ENCODE measurements at places on chromosomes 2 and 18.

GRCh38 chr18:6280211-6280743 lies 134.4 kb downstream of the L3MBTL4 start:
- no peak for DNase-seq

DNA sequence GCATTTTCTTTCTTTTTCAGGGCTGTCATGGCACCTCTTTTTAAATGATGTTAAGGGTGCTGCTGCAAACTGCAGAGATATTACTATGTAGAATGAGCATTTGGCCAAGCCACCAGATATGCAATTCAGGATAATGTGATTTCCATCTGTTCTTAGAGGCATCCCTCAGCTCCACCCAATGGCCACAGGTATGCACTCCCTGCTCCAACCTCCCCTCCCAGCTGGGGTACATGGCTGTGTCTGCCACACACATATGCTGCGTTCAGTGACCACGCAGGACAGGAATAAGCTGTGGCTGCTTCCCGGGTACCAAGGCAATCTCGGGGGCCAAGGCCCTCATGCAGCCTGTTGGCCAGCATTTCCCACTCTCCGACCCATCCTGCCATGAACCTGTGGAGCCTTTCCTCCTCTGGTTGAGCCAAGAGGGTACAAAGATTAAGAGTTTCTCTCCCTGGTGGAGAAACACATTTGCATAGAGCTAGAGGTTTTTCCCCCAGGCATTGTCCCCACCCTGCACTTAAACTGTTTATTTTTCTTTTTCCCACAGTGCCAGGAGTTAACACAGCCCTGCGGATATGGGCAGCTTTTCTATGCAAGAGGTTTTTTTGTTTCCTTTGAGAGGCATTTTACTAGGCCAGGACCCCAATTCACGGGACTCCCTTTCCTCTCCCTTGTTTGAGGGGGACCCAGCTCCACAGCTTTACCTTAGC lies 147.0 kb downstream of the GCA start:
- DNase-seq, result no peak

DNA sequence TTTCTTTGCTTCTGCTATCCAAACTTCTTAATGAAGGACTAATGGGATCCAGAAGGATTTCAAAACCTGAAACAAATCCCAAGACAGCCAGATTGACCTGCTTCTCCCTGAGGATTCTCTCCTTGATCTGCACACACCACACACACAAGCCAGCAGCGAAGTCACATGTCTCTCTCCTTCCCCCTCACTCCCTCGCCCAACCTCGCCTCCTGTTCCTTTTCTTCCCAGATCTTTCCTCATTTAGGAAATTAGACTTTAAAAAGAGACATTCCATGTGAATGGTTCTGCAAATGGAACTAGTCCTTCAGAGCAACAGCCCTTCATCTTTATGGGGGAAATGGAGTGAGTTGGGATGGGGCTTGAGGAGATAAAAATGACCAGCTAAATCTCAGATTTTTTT lies 639.1 kb upstream of the SETBP1 start:
- no peak for DNase-seq

GRCh38 chr2:20299113-20299512 lies 51.5 kb downstream of the PUM2 start:
- no peak for DNase-seq

GRCh38 chr2:219099329-219099728 lies 38.6 kb upstream of the IHH start:
- DNase-seq, result no peak

GRCh38 chr2:143321994-143322393 lies 192.8 kb downstream of the ARHGAP15 start:
- DNase-seq, result no peak

- no peak for DNase-seq
These were observed 127.8 kb downstream of the MEP1B start for GRCh38 chr18:32317651-32318050.

DNA sequence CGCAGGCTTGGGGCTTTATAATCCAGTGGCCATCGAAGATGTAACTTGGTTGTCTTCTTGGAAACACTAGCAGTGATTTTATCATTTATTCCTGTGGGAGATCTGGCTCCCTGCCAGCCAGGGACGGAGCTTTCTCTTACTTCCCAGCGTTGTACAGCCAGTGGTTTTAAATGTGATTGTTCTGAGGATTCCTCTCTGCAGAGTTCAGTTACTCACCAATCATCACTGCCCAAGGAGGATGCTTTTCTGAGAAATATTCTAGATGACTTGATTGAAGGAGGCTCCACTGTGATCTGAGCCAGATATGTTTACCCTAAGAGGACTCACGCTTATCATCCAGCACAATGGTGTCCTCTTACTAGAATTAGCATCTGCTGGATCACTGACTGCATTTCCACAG lies 744.3 kb downstream of the RNF144A start:
- no peak for DNase-seq

DNA sequence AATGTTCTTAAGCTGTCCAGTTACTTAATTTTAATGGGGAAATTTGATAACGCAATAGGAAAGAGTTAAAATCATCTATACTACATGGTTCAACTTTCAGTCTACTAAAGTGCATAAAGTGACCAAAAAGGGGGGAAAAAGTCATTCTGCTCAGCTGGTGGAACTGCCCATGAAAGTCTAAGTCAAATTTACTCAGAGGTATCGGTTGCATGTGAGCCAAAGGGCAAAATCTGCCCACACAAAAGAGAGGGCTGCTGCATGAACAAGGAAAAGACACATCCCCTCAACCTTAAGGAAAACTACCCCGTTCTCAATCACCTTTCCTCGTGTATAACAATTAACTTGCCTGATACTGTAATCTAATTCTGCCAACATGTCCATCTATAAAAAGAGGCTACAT lies 126.1 kb downstream of the TCF4 start:
- DNase-seq, result no peak

DNA sequence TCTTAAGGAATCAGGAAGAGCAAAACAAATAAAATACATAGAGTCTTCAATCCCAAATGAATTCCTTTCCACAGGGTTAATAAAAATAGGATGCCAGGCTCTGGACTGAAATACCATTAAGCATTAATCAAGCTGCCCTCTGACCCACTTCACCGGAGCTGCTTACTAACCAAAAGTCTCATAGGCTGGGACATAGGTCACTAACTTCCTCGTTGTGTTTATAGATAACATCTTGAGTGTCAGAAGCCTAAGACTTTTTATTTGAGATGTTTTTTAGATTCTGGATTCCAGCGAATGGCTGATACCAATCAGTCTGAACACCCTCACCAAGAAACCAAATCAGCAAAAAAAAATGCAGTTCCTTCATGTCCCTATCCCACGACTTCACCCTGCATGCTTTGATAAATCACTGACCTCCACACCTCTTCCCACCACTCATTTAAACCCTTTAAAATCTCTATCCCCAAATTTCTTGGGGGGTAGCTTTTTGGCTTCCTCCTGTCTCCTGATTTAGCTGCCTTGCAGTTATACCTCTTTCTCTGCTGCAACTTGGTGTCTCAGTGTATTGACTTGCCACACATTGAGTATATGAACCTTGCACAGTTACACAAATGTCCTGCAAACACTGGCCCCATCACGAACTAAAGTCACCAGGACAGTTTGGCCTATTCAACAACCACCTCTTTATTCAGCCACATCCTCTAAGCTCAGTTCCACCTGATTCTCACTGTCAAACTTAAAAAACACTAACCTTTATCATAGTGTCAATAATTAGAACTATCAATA lies 399.3 kb downstream of the METTL4 start:
- no peak for DNase-seq

- no peak for DNase-seq
These were observed 56.9 kb downstream of the BCL2 start for GRCh38 chr18:63262369-63263335.

DNA sequence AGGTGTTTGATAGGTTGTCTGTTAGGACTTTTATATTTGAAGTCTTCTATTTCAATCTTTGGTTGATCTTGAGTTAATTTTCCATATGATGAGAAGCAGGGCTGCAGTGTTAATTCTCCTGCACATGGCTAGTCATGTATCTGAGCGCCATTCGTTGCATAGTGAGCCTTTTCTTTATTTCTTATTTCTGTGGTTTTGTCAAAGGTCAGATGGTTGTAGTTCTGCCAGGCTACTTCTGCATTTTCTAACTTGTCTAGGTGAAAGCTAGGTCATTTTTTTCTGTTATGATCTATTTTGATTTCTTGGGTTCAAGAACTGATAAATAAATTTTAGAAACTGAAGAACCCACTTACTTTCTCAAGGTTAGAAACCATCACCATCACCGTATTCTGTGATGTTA lies 56.7 kb downstream of the CCDC74A start:
- DNase-seq, result peak; percentile 60

GRCh38 chr2:32474381-32474780 lies 117.6 kb downstream of the BIRC6 start:
- DNase-seq, result no peak

GRCh38 chr18:42298759-42299675 lies 344.0 kb downstream of the PIK3C3 start:
- DNase-seq, result peak; percentile 37

- no peak for DNase-seq
These were observed 1.4 kb downstream of the FIGN start for GRCh38 chr2:163734401-163734800.

- no peak for DNase-seq
These were observed 56.7 kb upstream of the DSC1 start for GRCh38 chr18:31219395-31219794.

DNA sequence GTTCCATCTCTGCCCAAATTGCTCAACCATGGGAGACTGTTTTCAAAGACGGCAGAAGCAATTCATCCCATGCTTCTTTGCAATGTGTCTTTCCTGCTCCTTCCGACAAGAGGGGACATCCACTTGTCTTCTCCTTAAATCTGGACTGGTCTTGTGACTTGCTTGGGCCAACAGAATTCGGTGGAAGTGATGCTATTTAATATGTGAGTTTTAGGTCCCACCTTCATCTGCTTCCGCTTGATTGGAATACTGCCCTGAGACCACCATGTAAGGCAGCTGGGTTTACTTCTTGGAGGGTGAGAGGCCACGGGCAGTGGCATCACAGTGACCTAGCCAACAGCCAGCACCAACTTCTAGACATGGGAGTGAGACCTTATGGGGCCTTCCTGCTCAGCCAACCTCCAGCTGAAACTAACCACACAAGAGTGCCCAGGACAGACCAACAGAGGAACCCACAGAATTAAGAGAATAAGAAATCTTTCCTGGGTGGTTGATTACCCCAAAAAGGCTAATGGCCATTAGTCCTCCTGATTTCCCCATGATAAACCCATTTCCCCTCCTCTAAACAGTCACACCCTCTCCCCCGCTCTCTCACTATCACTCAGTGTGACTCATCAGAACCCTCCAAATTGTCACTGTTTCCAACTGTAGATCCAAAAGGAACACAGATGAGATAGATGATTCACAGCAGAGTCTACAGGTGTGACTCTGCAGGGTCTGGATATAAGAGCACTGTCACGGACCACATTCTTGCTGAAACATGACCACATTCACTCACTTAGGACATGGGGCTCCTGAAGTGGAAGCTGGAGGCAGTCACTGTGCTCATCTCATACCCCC lies 16.2 kb upstream of the RHOB start:
- no peak for DNase-seq

- no peak for DNase-seq
These were observed 99.8 kb downstream of the PDE11A start for GRCh38 chr2:177972782-177973181.

DNA sequence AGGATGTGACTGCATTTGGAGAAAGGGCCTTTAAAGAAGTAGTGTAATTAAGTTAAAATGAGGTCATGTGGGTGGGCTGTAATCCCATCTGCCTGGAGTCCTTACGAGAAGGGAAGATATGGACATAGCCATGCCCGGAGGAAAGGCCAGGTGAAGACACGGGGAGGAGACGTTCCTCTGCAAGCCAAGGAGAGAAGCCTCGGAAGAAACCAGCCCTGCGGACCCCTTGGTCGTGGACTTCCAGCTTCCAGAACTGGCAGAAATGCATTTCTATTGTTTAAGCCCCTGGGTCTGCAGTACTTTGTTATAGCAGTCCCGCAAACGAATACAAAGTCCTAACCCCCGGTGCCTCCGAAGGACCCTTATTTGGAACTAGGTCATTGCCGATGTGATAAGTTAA lies 87.6 kb upstream of the TAF1B start:
- no peak for DNase-seq

GRCh38 chr2:76154981-76155380 lies 444.3 kb upstream of the GCFC2 start:
- DNase-seq, result no peak

DNA sequence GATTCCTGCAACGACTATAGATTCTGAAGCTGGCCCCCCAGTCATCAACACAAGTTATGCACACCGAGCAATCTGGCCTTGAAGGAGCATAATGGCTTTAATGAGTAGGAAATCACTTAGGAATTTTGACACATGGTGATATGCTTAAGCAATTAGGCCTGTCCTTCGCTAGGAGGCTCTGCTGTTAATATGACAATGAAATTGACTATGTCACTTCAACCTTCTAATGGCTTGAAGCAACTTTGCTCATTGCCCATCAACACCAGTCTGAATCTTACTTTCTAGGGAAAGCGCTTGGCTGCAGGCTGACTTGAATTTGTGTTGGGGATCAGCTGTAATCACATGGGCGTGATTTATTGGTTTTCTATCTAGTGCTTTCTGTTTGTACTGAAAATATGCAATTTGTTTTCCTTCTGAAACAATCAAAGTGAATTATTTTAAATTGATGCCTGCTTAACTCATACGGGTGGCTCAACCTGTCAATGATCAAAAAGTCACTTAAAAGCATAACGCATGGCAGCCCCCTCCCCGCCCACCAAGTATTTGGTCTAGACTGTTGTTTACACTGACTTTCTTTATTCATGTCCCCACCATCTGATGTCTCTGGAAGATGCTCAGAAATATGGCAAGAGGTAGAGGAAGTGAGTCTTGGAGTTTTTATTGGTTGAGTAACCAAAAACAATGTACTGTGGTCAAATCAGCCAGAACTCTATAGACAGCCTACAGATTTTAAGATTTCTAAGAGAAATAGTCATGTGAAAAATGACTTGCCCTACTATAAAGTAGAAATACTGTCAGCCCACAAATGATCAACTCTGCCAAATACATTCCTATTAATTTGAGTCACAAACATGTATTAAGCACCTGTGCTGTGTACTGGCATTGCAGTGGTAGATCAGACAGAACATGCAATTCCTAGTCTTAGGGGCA lies 344.9 kb downstream of the RBM43 start:
- DNase-seq, result no peak

DNA sequence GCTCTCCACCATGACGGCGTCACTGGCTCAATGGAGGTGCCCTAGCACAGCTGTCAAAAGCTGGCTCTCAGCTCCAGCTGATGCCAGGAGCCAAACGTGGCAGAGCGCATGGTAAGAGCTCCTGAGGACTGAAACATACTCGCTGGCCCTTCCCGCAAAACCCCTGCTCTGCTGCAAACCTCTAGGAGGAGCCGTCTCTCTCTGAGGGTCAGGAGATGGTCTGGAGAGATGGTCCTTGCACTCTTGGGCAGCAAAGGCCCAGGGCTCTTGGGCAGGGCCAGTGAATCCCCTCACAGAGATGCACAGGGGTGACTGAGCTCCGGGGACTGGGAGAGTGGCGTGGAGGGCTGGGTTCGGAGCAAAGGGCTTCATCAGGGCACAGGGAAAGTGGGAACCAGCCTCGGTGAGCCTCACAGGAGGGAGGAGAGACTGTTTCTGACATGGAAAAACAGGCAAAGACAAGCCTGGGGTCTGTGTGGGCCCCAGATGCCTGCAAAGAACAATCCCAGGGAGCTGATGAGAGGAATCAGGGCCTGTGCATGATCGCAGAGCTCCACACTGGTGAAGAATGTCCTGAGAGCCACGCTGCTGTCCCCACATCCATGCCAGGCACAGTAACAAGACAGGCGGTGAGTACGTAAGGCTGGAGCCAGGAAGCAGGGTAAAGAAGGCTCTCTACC lies 17.2 kb downstream of the SNORC start:
- no peak for DNase-seq

All from OCI-LY7 (cell line).